NCI-H187 (cell line): ENCODE measurements at places on chromosomes 1 and 21.

- no peak for DNase-seq
Measured at GRCh38 chr1:103283841-103284669, 175.7 kb upstream of the COL11A1 start.

- DNase-seq: no peak
Measured at GRCh38 chr1:25985670-25986069, 12.2 kb downstream of the PAFAH2 start.

DNA sequence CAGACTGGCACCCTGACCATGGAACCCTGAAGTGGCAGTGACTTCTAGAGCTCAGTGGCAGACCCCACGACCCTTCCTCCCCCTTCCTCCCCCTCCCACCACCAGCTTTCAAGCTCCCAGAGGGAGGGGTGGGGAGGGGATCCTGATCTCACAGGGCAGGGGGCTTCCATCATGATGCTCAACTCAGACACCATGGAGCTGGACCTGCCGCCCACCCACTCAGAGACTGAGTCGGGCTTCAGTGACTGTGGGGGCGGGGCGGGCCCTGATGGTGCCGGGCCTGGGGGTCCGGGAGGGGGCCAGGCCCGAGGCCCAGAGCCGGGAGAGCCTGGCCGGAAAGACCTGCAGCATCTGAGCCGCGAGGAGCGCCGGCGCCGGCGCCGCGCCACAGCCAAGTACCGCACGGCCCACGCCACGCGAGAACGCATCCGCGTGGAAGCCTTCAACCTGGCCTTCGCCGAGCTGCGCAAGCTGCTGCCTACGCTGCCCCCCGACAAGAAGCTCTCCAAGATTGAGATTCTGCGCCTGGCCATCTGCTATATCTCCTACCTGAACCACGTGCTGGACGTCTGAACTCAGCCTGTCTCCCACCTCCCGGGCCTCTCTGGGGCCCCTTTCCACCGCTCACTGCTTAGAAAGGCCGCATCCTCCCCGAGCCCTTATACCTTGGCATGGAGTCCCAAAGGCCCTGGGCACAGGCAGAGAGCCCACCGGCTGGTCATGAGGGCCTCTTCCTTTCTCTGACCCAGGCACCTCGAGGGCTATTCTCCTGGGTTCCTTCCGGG, 3.9 kb downstream of the NHLH1 start:
- DNase-seq: no peak

DNA sequence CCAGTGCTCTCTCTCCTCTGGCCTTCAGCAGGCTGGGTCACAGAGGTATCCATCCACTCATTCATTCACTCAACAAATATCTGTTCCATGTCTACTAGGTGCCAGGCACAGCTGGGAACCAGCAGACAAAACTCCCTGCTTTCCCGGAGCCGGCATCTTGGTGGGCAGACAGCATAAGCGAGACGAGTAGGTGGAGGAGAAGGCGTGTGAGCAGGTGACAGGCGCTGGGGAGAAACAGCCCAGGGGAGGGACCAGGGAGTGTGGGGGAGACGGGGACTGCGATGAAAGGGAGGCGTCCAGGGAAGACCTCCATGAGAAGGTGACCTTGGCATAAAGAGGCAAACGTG, 11.0 kb upstream of the KCNAB2 start:
- no peak for DNase-seq

DNA sequence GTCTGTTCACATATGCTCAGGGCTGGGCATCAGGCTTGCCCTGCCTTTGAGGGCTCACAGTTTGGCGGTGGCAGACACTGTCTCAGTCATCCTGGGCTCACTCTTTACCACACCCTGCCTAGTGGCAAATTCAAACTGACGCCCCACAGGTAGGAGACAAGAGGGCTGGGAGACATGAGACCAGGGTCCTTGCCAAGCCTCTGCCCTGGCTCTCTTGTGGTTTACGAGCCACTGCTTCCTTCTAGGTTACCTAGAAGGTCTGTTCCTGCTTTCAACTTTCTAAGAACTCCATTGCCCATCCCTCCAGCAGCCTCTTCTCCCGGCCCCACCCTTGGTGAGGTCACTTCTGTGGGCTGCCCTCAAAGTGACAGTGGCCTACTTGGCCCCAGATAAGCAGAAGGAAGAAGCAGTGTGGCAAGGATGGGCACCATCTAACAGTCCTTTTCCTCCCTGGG, 10.5 kb downstream of the KIF21B start:
- DNase-seq: no peak

DNA sequence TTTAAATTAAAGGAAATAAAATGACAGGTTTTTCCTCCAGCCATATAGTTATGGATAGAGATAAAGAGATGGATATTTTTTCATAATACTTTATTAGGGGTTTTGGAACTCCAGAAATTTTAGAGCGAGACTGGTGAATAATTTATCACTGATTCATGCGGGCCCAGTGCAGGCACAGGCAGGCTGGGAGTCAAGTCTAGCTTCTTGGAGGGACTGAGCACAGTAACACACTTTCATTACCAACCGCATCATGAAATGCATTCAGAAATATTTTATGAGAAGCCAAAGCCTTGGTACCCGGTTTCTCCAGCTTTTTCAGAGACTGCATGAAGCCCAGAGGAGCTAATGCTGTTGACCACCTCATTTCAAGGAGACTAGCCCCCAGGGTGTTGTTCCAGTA, 215.6 kb downstream of the TNR start:
- no peak for DNase-seq

GRCh38 chr1:230807561-230808280, 60.5 kb downstream of the CAPN9 start:
- DNase-seq: no peak

GRCh38 chr21:33088384-33088783, 18.4 kb downstream of the OLIG1 start:
- DNase-seq: no peak
